ENCODE measurements at places on chromosomes 16 and 17. TPM values are rescaled to one million over a fixed set of nuclear protein-coding genes. Genes with fewer than 3 reads are reported as not detected.

Gene CHST4
- total RNA-seq, result not detected

Gene MEIOB
- total RNA-seq, result not detected

Gene PSMC3IP
- total RNA-seq, result 13.6 TPM

Gene KRT36
- not detected for total RNA-seq

Gene CD300A
- 44.2 TPM for total RNA-seq

Gene C16orf95
- total RNA-seq, result 7.5 TPM

Gene TRAF7
- total RNA-seq, result 58.9 TPM

Gene ADORA2B
- 0.77 TPM for total RNA-seq

Gene CD79B
- total RNA-seq, result 37.2 TPM

Gene NPTX1
- total RNA-seq, result 71.2 TPM

Gene CETP
- total RNA-seq, result not detected

Gene ITGB3
- total RNA-seq, result 0.46 TPM
